Effector memory CD4-positive, alpha-beta T cell (primary cell): ENCODE measurements at places on chromosomes 2 and 18.

GRCh38 chr2:219918254-219918653, 290.8 kb downstream of the SLC4A3 start:
- H3K4me1 ChIP-seq: no peaks in the 10 kb centered on the region
- no peak overlapping the region for H3K27ac ChIP-seq
- no peak for DNase-seq
- no peak overlapping the region for H3K4me3 ChIP-seq

GRCh38 chr18:61448316-61448715, 115.1 kb downstream of the CDH20 start:
- H3K36me3 ChIP-seq: no peaks in the 10 kb centered on the region
- no peak for DNase-seq
- H3K27ac ChIP-seq: no peak overlapping the region
- no peaks in the 10 kb centered on the region for H3K4me1 ChIP-seq
- no peaks in the 10 kb centered on the region for H3K27me3 ChIP-seq
- H3K4me3 ChIP-seq: no peak overlapping the region

GRCh38 chr18:22307528-22307927, 110.2 kb downstream of the CTAGE1 start:
- no peak for DNase-seq
- no peak overlapping the region for H3K27ac ChIP-seq
- no peaks in the 10 kb centered on the region for H3K36me3 ChIP-seq

DNA sequence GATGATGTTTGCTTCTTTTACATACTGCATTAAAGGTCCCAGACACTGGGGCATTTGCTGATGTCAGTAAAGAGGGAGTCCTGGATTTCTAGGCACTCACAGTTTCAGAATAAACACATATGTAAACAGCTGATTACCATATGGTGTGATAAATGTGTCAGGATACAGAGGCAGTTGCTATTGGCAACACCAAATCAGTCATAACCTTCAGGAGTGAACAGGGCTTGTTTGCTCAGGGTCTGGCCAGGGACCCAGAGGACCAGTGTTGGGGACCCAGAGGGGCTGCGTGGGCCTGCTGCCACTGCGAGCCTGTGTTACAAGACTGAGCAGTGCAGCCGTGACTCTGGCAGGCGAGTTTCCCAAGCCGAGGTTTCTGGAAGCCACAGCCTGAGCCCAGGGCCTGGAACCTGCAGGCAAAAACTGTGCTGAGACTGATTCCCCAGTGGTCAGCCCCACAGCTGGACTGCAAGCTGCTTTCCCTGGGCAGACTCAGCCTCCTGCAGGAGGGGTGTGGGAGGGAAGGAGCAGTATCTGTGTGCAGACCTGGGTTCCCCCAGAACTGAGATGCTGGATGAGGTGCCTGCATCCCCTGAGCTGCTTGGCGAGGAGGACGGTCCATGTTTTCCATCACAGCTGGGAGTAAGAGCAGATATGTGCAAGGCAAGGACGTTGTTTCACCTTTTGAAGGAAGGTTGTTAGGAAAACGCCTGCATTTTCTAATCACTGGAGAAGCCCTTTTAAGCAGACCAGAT, 23.6 kb downstream of the ASAP2 start:
- H3K36me3 ChIP-seq: no peaks in the 10 kb centered on the region
- no peaks in the 10 kb centered on the region for H3K4me1 ChIP-seq
- no peak for DNase-seq
- no peak overlapping the region for H3K27ac ChIP-seq
- H3K4me3 ChIP-seq: no peak overlapping the region

DNA sequence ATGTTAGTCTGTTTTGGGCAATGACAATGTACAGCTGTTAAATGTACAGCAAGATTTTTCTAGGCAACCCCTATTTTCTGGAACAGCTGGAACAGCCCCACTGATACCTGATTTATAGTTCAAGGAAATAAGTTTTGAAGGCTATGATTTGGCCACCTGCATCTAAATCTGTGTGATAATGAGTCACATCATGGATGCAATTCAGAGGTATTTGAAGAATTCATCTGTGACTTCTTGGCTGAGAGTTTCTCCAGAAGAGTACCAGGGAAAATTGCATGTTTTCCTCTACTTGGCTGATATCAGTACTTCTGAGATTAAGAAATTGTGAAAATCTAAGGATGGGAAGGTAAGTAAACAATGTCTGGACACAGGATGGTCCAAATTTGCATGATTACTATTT, 40.7 kb upstream of the NT5C1B start:
- no peak overlapping the region for H3K27ac ChIP-seq
- no peak overlapping the region for H3K4me3 ChIP-seq
- DNase-seq: no peak
- H3K27me3 ChIP-seq: no peaks in the 10 kb centered on the region
- H3K4me1 ChIP-seq: no peaks in the 10 kb centered on the region
- no peaks in the 10 kb centered on the region for H3K36me3 ChIP-seq

DNA sequence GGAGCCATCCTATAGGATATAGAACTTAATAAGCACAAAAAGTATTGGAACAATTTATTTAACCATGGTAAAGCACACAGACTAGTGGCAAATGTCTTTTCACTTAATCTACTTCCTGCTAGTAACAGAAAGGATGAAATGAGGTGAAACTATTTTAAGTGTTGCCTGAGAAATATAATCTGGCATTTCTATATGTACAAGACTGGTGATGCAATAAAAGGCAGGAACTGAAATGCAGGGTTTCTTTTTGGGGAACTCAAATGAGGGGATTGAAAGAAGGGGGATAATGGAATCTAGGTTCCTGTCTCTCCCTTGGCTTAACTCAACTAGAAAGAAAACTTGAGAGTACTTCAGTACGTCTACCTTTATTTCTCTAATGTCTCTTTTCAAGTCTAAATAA, 122.3 kb downstream of the MEMO1 start:
- H3K4me1 ChIP-seq: no peaks in the 10 kb centered on the region
- no peak for DNase-seq
- no peak overlapping the region for H3K27ac ChIP-seq

DNA sequence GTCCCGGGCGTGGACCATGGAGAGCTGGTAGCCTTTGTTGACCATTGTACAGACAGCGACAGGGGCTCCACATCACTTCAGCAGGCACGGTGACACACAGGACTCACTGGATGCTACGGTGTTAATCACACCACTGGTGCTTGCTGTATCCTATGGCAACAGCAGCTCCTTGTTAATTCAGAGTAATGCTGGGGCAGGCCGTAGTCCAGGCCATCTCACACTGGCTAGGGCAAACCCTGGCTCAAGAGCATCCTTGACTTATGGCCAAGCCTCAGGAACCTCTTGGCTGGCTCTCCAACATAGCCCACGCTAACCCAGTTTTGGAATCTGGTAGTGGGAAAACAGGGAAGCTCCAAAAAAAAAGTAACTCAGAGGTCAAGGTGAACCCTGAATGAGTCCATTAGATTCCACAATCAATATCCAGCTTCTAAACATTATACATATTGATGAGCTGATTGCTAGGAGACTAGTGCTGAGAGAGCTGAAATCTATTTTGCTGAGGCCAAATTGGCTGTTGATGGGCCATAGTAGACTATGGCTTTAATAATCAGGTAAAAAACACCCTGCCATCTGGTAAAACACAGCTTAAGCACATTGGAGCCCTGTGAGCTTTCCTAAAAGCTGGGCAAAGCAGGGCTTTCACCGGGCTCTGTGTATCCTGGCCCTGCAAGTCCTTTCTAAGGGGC, 253.6 kb downstream of the PRKCE start:
- no peaks in the 10 kb centered on the region for H3K4me1 ChIP-seq
- no peak overlapping the region for H3K4me3 ChIP-seq
- no peaks in the 10 kb centered on the region for H3K36me3 ChIP-seq
- no peak for DNase-seq

- no peaks in the 10 kb centered on the region for H3K4me1 ChIP-seq
- no peaks in the 10 kb centered on the region for H3K27me3 ChIP-seq
- H3K27ac ChIP-seq: no peak overlapping the region
Measured at GRCh38 chr2:155235710-155236109, 537.2 kb downstream of the KCNJ3 start.

GRCh38 chr18:984004-984403, 79.3 kb downstream of the ADCYAP1 start:
- H3K4me3 ChIP-seq: no peak overlapping the region
- no peaks in the 10 kb centered on the region for H3K4me1 ChIP-seq
- no peak overlapping the region for H3K27ac ChIP-seq

- no peaks in the 10 kb centered on the region for H3K4me1 ChIP-seq
- no peaks in the 10 kb centered on the region for H3K36me3 ChIP-seq
- H3K27ac ChIP-seq: no peak overlapping the region
- no peaks in the 10 kb centered on the region for H3K27me3 ChIP-seq
Measured at GRCh38 chr18:13398631-13399030, 180.1 kb downstream of the LDLRAD4 start.

GRCh38 chr2:100059638-100060037, 82.8 kb downstream of the AFF3 start:
- H3K27ac ChIP-seq: no peak overlapping the region
- no peak for DNase-seq
- H3K36me3 ChIP-seq: no peaks in the 10 kb centered on the region
- no peaks in the 10 kb centered on the region for H3K4me1 ChIP-seq
- no peak overlapping the region for H3K4me3 ChIP-seq

DNA sequence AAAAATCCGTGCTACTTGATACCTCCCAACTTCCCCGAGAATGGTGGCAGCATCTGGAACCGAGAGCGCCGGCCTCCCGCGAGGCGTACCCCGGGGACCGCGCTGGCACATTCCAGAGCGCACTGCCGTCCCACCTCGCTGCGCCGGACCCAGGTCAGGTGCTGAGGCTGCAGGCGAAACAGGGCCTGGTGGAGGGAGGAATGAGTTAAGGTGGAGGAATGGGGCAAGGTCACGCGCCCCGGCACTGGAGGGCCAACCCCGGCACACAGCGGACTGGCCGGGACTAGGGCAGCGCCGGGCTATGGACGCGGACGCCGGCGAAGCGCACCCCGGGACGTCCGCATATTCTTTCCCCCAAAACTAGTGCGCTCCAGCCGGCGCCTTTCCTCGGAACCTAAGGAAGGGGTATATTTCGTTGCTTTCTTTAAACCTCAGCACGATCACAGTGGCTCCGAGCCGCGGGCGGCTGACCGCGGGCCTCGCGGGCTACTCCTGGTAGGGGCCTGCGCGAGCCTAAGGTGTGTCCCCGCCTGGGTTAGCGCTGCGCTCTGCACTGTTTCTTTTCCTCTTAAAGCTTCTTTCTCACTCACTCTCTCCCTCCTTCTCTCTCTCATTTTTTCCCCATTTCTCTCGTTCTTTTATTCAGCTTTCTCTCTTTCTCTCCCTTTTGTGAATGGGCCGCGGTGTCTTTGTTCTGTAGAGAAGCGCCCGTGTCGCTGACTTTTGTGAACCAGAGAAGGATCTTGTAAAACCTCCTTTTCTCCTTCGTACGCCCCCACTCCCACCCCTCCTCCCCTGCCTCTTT, 2.1 kb upstream of the OTX1 start:
- peaks cover 68% of the 10 kb centered on the region for H3K27me3 ChIP-seq
- H3K4me1 ChIP-seq: peaks cover 45% of the 10 kb centered on the region
- no peaks in the 10 kb centered on the region for H3K36me3 ChIP-seq
- no peak for DNase-seq
- H3K27ac ChIP-seq: no peak overlapping the region

DNA sequence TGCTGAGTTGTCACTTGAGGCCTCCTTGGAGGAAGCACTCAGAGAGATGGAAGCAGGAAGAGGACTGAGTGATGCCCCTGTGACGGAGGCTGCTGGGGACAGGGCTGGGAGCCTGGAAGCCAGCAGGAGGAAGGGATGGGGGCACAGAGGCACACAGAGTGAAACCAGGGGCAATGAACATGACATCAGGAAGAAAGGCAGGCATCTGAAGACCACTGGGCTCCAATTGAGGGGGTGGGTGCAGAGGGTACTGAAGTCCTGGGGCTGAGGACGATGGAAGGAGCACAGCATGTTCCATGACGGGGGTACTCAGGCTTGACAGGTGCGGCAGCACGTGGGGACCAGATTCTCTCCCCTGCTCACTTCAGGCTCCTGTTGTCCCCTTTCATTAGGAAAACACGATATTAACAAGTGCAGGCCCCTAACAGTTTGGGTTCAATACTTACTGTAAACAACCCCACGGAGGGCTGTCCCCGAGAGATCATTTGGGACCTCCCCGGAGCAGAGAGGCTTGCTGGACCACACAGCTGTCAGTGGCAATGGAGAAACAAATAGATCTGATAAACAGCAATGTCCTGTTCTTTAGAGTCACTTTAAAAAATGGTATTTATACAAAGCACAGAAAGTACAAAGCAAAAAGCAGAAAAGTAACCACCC, 8.7 kb downstream of the INPP5D start:
- DNase-seq: no peak
- H3K27ac ChIP-seq: peak overlapping the region; percentile 10
- H3K27me3 ChIP-seq: no peaks in the 10 kb centered on the region
- H3K4me3 ChIP-seq: no peak overlapping the region
- H3K4me1 ChIP-seq: peaks cover 30% of the 10 kb centered on the region

- no peak overlapping the region for H3K27ac ChIP-seq
- H3K4me1 ChIP-seq: no peaks in the 10 kb centered on the region
Measured at GRCh38 chr2:186532891-186533290, 46.8 kb downstream of the ZC3H15 start.

DNA sequence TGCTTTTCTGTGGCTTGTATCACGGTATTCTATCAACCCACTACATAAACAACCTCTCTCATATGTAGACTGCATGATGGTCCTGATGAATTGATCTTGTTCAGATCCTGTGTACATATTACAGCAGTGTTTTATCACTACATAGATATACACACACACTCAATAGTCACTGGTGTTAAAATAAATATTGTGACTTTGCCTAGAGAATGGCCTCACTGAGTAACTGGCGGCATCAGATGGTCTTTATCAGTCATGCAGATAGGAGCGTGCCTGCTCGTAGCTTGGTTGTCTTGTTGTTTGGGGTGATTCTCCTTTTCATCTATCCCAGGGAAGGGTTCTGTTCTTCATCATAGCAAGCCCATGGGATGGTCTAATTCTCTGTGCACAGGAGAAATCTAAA, 18.4 kb upstream of the CTAGE1 start:
- no peaks in the 10 kb centered on the region for H3K27me3 ChIP-seq
- no peaks in the 10 kb centered on the region for H3K4me1 ChIP-seq
- H3K36me3 ChIP-seq: no peaks in the 10 kb centered on the region
- no peak for DNase-seq
- no peak overlapping the region for H3K27ac ChIP-seq

- no peaks in the 10 kb centered on the region for H3K27me3 ChIP-seq
- H3K27ac ChIP-seq: no peak overlapping the region
- no peak overlapping the region for H3K4me3 ChIP-seq
- no peak for DNase-seq
- no peaks in the 10 kb centered on the region for H3K4me1 ChIP-seq
Measured at GRCh38 chr2:207240649-207241048, 74.9 kb upstream of the KLF7 start.

DNA sequence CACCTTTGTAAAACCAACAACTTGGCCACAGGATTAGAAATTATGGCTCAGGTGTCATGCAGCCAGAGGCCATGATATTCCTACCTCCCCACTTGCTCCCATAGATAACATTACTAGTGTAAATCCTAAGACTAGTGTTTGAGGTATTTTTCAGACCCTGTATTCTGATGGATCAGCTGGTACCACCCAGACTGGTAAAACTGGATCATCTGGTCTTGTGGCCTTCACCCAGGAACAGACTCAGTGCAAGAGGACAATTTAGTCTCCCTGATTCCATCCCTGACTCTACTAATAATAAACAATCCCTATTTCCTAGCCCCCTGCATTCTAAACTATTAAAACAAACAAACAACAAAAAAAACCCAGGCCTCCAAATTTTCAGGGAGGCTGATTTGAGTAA, 121.0 kb downstream of the ALPK2 start:
- no peaks in the 10 kb centered on the region for H3K27me3 ChIP-seq
- H3K4me1 ChIP-seq: peaks cover 10% of the 10 kb centered on the region
- no peak overlapping the region for H3K4me3 ChIP-seq
- no peak overlapping the region for H3K27ac ChIP-seq
- no peaks in the 10 kb centered on the region for H3K36me3 ChIP-seq
